ENCODE measurements at places on chromosomes 2 and 18.

DNA sequence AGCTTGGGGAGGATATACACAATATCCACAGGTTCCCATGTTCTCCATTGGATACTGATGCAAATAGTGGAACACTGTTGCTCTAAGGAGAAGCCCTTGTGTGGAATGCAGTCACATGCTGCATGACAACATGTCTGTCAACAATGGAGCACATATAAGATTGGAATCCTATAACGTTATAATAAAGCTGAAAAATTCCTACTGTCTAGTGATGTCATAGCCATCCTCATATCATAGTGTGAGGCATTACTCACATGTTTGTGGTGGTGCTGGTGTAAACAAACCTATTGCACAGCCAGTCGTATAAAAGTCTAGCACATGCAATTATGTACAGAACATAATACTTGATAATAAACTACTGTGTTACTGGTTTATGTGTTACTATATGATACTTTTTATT lies 394.7 kb downstream of the FBXO15 start:
- H3K4me3 ChIP-seq = no peak overlapping the region
- no peaks in the 10 kb centered on the region for H3K4me1 ChIP-seq
- H3K27me3 ChIP-seq = no peaks in the 10 kb centered on the region
- no peak overlapping the region for H3K27ac ChIP-seq
- no peak for DNase-seq

GRCh38 chr18:13447621-13448334 lies 229.2 kb downstream of the LDLRAD4 start:
- DNase-seq = no peak
- peaks cover 37% of the 10 kb centered on the region for H3K4me1 ChIP-seq
- peaks cover 8% of the 10 kb centered on the region for H3K36me3 ChIP-seq
- peak overlapping the region; percentile 59 for H3K4me3 ChIP-seq

DNA sequence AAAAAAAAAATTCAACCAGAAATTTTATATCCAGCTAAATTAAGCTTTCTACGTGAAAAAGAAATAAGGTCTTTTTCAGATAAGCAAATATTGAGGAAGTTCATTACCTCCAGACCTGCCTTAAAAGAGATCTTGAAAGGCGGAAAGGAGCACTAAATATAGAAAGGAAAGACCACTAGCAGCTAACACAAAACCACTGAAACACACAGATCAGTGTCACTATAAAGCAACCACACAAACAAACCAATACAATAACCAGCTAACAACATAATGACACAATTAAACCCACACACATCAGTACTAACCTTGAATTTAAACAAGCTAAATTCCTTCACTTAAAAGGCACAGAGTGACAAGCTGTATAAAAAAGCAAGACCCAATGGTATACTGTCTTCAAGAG lies 958.3 kb downstream of the TSN start:
- H3K4me1 ChIP-seq = no peaks in the 10 kb centered on the region
- no peak for DNase-seq
- no peak overlapping the region for H3K4me3 ChIP-seq
- H3K27ac ChIP-seq = no peak overlapping the region
- H3K36me3 ChIP-seq = no peaks in the 10 kb centered on the region

GRCh38 chr2:156818221-156818620 lies 382.0 kb downstream of the GPD2 start:
- peaks cover 4% of the 10 kb centered on the region for H3K4me1 ChIP-seq
- H3K4me3 ChIP-seq = no peak overlapping the region
- DNase-seq = no peak
- H3K36me3 ChIP-seq = no peaks in the 10 kb centered on the region
- H3K27ac ChIP-seq = no peak overlapping the region
- H3K27me3 ChIP-seq = peaks cover 16% of the 10 kb centered on the region

GRCh38 chr2:219369447-219369861 lies 18.3 kb downstream of the DNPEP start:
- no peak overlapping the region for H3K27ac ChIP-seq
- H3K36me3 ChIP-seq = peaks cover 6% of the 10 kb centered on the region
- H3K4me1 ChIP-seq = peaks cover 2% of the 10 kb centered on the region
- DNase-seq = no peak
- H3K4me3 ChIP-seq = no peak overlapping the region
- H3K27me3 ChIP-seq = no peaks in the 10 kb centered on the region

GRCh38 chr2:173952267-173953046 lies 12.7 kb downstream of the SP3 start:
- DNase-seq = no peak
- H3K4me3 ChIP-seq = peak overlapping the region; percentile 34
- H3K36me3 ChIP-seq = peaks cover 4% of the 10 kb centered on the region
- no peaks in the 10 kb centered on the region for H3K27me3 ChIP-seq
- H3K4me1 ChIP-seq = peaks cover 67% of the 10 kb centered on the region

- peak overlapping the region; percentile 51 for H3K27ac ChIP-seq
- H3K36me3 ChIP-seq = peaks cover 18% of the 10 kb centered on the region
- H3K4me1 ChIP-seq = peaks cover 34% of the 10 kb centered on the region
- no peaks in the 10 kb centered on the region for H3K27me3 ChIP-seq
- no peak for DNase-seq
- no peak overlapping the region for H3K4me3 ChIP-seq
Measured at GRCh38 chr2:197073701-197074433, 147.4 kb upstream of the PGAP1 start.

DNA sequence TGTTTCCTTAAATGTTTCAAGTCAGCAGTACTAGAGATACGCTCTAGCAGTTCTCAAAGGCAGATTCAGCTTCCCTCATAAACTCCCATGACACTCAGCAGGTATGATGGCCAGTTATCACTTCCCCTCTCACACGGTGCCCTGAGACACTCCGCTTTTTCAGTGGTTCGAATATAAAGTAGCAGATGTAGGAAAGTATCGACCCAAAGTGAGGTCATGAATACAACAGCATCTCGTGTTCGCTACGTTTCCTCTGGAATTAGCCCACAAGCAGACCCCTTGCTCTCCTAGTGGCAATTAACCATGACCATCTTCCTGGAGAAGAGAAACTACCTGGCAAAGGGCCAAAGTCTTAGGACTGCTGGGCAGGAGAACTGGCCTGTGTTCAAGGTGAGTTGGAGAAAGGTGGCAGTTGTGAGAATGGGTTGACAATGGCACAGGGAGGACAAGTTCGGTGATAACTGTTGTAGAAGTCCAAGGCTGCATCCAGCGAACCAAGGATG lies 9.3 kb upstream of the AGBL5 start:
- peaks cover 5% of the 10 kb centered on the region for H3K4me1 ChIP-seq
- H3K36me3 ChIP-seq = peaks cover 6% of the 10 kb centered on the region
- H3K27me3 ChIP-seq = no peaks in the 10 kb centered on the region
- no peak overlapping the region for H3K4me3 ChIP-seq

DNA sequence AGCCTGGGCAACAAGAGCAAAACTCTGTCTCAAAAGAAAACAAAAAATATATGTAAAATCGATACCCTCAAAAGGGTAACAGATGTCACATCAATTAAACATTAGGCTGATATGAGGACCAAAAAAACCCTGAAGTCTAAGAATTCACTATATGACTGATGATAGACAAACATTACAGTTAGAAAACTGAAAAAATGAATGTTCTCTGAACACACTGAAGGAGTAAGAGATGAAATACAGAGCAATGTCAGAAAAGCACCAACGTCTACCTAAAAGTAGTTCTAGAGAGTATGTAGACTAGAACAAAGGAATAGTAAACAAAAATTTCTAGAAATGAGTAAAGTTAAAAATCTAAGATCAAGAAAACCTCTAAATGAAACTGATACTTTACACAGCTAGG lies 81.9 kb downstream of the SLC66A3 start:
- peaks cover 6% of the 10 kb centered on the region for H3K36me3 ChIP-seq
- no peak for DNase-seq
- no peaks in the 10 kb centered on the region for H3K27me3 ChIP-seq
- H3K4me3 ChIP-seq = no peak overlapping the region
- H3K27ac ChIP-seq = no peak overlapping the region

- H3K4me1 ChIP-seq = no peaks in the 10 kb centered on the region
- H3K27ac ChIP-seq = no peak overlapping the region
- no peaks in the 10 kb centered on the region for H3K36me3 ChIP-seq
Measured at GRCh38 chr2:16507655-16508489, 157.8 kb downstream of the CYRIA start.

DNA sequence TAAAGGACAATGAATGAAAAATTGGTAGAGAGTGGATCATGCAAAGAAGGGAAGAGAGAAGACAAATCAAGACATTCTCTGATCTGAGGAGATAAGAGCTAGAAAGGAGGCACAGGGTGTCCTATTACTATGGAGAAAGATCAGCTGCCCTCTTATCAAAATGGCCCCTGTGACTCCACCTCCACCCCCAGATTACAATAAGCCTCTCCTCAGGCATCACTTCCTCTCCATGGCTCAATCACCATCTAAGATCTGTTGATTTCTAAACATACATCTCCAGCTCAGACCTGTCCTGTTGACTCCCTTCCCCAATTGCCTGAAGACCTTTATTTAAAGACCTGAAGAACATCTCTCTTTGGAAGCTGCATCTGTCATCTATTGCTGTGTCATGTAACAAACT lies 43.2 kb downstream of the SP100 start:
- H3K27ac ChIP-seq = peak overlapping the region; percentile 72
- DNase-seq = no peak
- H3K4me1 ChIP-seq = peaks cover 33% of the 10 kb centered on the region
- H3K4me3 ChIP-seq = no peak overlapping the region
- H3K27me3 ChIP-seq = no peaks in the 10 kb centered on the region
- peaks cover 35% of the 10 kb centered on the region for H3K36me3 ChIP-seq

- no peak overlapping the region for H3K4me3 ChIP-seq
- no peaks in the 10 kb centered on the region for H3K27me3 ChIP-seq
- DNase-seq = no peak
- H3K4me1 ChIP-seq = peaks cover 6% of the 10 kb centered on the region
- H3K27ac ChIP-seq = no peak overlapping the region
Measured at GRCh38 chr2:138536302-138536701, 34.7 kb downstream of the SPOPL start.

DNA sequence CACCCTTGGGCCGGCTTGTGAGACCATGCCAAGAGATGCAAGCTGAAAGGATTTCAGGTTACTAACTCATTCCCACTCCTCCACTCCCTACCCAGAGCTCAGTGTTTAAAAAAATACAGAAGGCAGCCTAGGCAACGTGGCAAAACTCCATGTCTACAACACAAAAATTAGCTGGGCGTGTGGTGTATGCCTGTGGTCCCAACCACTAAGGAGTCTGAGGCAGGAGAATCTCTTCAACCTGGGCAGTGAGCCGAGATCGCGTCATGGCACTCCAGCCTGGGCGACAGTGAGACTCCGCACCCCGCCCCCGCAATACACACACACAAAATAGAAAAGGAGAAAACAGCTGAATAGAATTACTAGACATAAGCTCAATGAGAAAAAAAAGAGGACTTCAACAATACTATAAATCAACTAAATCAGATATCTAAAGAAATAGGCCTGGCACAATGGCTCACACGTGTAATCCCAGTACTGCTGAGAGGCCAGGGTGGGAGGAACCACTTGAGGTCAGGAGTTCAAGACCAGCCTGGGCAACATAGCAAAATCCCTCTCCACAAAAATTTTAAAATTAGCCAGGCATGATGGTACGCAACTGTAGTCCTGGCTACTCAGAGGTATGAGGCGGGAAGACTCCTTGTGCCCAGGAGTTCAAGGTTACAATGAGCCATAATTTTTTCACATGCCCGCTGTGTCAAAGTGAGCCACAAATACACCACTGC lies 10.1 kb downstream of the IWS1 start:
- H3K4me3 ChIP-seq = no peak overlapping the region
- peak overlapping the region; percentile 90 for H3K27ac ChIP-seq
- peaks cover 8% of the 10 kb centered on the region for H3K36me3 ChIP-seq
- peaks cover 56% of the 10 kb centered on the region for H3K4me1 ChIP-seq
- H3K27me3 ChIP-seq = no peaks in the 10 kb centered on the region

DNA sequence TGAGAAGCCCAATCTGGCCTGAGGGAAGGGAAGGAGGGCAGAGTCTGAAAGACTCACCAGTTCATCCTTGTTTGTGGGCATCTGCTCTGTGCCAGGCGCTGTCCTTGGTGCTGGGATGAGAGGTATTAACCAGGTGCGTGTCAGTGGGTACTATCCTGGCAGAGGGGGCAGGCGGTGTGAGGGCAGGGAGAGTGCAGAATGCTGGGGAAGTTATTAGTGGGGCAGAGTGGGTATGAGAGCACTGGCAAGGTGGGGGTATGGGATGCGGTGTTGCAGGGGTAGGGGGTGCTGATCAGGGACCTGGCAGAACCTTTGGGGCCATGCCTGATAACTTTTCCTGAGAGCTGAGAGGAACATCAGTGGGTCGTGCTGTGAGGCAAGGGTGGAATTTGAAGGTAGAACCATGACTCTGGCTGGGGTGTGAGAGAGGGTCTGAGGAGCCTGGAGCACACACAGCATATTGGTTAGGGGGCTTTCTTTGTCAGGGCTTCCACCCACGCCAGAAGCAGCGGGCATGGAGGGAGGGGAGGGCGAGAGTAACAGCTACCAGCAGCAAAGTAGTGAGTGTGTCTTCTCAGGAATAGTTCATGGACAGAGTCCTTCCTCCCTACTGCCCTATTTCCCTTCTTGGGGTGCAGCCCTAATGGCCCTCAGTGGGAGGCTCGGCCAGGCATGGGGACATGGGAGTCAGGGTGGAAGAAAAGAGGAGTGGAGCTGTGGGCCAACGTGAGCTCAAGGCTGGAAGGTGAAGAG lies 290.7 kb downstream of the CYP26B1 start:
- H3K4me1 ChIP-seq = no peaks in the 10 kb centered on the region
- H3K4me3 ChIP-seq = no peak overlapping the region
- no peaks in the 10 kb centered on the region for H3K36me3 ChIP-seq

- no peak overlapping the region for H3K4me3 ChIP-seq
- H3K4me1 ChIP-seq = peaks cover 3% of the 10 kb centered on the region
- H3K27me3 ChIP-seq = no peaks in the 10 kb centered on the region
- H3K27ac ChIP-seq = no peak overlapping the region
- no peak for DNase-seq
Measured at GRCh38 chr2:241168366-241168765, 18.1 kb downstream of the PPP1R7 start.

DNA sequence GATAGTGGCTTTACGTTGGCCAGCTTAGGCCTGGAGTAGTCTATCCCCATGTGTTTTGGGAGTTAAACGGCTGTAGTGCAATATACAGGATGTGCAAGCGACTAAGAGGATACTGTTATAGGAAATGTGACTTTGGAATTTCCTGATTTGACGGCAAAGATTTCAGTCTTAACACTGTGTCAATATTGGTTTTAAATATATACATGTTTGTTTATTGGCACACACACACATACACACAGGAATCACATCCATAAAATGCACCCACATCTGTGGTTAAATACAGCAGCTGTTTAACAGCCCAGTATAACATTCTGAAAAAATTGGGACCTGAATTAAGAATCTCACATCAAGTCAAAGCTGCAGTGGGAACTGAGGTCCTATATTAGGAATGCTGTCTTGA lies 347.1 kb downstream of the TXNL1 start:
- H3K27me3 ChIP-seq = no peaks in the 10 kb centered on the region
- H3K4me3 ChIP-seq = no peak overlapping the region
- H3K36me3 ChIP-seq = no peaks in the 10 kb centered on the region
- DNase-seq = no peak
- H3K4me1 ChIP-seq = no peaks in the 10 kb centered on the region

GRCh38 chr2:22604136-22604535 lies 780.8 kb upstream of the KLHL29 start:
- no peaks in the 10 kb centered on the region for H3K36me3 ChIP-seq
- no peak overlapping the region for H3K4me3 ChIP-seq
- DNase-seq = no peak

- no peaks in the 10 kb centered on the region for H3K4me1 ChIP-seq
- DNase-seq = no peak
- no peak overlapping the region for H3K27ac ChIP-seq
- no peaks in the 10 kb centered on the region for H3K36me3 ChIP-seq
- peaks cover under 1% of the 10 kb centered on the region for H3K27me3 ChIP-seq
Measured at GRCh38 chr2:200172521-200172920, 134.0 kb upstream of the SPATS2L start.
